ENCODE measurements at places on chromosomes 7 and 10.

GRCh38 chr7:141992688-141993087 lies 3.0 kb upstream of the MGAM start:
- no peak for DNase-seq

DNA sequence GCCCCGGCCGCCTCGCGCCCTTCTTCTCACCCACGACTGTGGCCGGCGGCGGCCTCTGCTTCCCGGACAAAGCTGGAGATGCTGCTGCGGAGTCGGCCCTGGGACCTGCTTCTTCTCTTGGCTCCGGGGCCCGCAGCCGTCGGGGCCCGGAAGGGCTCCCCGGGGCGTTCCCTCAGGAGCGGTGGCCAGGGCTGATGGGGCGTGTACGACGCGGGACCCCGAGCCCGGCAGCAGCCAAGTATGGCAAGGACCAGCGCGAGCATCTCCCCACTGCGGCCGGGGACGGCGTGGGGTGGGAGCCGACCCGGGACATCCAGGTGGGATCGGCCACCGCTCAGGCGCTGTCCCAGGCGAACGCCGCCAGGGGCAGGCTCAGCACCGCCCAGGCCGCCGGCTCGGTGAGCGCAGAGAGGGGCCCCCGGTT lies 27.6 kb upstream of the BMS1 start:
- DNase-seq, result no peak

GRCh38 chr10:98619446-98619845 lies 172.7 kb upstream of the HPS1 start:
- no peak for DNase-seq

DNA sequence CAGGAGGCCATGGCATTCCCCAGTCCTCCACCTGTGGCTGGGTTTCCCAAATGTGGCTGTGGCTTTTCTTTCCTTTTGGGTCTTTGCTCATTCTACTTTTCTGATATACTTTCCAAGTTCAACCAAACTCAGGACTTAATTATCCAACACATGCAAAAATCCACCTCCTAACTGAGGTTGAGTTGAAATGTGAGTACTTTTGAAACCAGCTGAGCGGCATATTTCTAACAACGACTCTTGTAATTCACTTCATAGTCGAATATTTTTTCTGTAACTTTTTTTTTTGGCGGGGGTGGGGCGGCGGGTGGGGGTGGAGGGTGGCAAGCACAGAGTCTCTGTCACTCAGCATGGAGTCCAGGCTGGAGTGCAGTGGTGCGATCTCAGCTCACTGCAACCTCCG lies 165.2 kb upstream of the PITRM1 start:
- no peak for DNase-seq

DNA sequence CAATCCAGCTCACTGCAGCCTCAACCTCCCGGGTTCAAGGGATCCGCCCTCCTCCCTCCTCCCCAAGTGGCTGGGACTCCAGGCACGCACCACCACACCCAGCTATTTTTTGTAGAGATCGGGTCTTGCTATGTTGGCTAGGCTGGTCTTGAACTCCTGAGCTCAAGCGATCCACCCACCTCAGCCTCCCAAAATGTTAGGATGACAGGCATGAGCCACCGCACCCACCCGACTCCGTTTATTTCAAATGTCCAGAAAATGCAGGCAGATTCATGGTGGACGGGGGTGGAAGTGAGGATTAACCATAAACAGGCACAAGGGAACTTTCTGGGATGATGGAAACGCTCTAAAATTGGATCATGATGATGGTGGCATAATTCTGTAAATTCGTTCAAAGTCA lies 84.5 kb upstream of the DNAAF5 start:
- no peak for DNase-seq

DNA sequence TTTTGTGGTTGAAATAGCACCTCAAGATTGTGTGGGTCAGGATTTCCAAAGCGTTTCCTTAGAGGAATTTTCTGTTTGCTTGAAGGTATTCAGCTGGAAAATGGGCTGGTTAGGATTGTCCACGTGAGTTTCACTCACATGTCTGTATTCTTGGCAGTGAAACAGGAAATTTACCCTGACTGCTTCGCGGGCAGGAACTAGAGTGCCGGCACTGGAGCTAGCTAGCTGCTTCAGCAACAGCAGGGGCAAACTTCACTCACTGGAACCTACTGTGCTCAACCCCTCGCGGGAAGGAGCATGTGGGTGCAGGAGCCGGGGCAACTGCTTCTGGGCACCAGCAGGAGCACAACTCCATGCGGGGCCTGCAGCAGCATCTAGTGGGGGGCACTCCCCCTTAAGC lies 38.0 kb upstream of the RTKN2 start:
- no peak for DNase-seq

GRCh38 chr7:106243893-106244292 lies 40.9 kb downstream of the NAMPT start:
- DNase-seq, result no peak

DNA sequence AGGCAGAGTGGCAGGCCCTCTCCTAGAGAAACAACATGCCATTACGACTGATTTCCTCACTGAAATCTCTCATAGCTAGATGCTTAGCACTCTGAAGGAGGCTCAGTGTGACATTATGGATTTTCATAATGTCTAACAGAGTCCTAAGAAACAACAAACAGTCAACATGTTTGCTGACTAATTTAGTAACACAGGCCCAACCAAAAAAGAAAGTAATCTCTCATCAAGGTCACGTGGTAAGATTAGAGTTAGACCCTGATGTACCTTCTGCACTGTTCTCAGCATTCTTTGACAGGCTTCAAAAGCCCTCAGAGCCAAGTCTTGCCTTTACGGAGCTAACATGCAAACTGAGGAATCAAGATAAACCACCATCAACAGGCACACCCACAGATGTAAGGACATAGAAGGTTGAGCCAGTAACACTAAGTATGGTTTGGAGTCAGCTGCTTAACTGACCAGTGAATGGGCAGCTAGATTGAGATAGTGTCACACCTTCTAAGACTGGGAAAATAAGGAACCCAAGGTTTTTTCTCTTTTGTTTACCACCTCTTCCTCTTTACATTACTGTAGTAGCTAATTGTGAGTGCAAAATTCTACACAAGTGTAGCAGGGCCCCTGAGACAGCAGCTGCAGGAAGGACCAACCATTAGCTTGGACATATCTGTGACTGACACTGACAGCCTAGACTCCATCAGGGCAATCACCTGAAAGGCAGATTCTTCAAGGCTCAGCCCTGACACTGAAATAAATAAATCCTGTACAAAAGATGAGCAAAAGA lies 15.3 kb upstream of the KCNIP2 start:
- DNase-seq, result no peak

GRCh38 chr7:142025896-142026295 lies 30.2 kb downstream of the MGAM start:
- DNase-seq, result no peak

- no peak for DNase-seq
Observed at GRCh38 chr7:17934094-17934493, 6.2 kb downstream of the SNX13 start.

DNA sequence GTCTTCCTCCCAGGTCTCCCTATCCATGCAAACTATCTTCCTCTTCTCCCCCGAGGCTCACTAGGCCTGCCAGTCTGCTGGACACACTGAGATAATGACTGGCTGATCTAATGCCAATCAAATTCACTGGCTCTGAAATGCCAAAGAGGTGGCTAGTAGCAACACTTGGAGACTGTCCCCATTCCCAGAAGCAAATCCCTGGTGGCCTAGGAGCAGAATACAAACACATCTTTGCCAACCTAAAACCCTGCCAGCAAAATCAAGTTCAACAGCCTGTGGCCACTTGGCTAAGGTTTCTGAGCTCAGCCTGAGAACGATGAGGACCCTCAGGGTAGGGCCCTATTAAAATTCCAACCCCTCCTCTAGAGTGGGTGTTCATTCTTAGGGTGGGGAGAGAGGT lies 46.6 kb downstream of the SH3PXD2A start:
- DNase-seq, result no peak

GRCh38 chr7:12635830-12636229 lies 51.6 kb upstream of the ARL4A start:
- no peak for DNase-seq

GRCh38 chr7:17292843-17293242 lies 5.6 kb upstream of the AHR start:
- no peak for DNase-seq

DNA sequence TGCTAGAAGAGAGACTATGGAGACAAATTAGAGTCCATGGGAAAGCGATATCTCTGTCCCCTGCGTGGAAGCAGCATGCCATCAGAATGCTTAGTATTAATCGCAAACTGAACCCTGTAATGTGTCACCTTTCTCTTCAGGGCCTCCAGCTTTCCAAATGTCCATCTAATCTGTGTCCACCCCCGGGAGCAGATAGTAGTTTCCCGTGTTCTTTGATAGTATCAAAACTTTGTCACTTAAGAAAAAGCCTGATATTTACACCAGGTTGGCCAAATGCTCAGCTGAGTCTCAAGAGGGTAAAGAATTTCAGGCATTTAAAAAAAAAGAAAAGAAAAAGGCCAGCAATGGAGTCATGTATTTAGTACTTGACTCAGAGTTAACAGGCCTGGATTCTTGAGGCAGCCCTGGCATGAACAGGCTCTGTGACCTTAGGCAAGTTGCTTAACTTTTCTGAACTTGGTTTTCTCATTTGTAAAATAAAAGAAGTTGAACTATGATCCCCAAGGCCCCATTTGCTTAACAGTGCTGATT lies 10.4 kb upstream of the GSAP start:
- no peak for DNase-seq

DNA sequence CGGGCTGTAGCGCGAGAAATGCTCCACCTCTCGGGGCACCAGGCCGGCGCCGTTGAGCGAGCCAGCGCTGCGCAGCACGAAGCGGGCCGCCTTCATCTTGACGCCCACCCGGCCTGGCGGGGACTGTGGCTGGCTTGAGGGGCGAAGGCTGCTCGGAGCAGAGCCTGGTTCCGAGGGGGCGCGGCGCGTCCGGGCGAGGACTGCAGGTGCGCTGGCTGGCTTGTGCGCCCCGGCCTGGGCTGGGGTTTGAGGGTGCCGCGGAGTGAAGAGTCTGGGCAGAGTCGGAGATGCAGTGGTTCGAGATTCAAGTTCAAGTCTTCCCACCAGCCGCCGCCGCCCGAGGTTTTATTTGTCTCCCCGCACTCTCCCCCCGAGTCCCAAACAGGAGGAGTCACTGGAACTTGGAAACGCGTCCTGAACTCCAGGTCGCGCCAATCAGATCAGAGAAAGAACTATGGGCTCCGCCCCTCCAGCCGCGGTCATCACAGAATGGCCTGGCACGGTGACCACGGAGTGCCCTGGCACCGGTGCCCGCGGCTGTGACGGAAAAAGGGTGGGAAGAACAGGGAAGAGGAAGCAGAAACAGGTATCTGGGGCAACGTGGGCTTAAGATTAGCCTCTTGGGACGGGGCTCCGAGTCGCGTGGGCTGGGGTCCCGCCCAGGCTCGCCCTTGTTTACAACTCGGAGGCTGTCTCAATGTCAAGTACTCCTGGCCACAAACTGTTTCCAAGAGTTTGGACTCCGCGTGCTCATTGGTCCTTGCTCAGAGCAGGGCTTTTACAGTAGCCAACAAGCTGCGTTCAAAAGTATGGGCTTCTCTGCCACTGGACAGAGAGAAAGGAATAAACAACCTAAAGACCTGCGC lies at the start of gene PDK4:
PDK4 (minus strand) TSS at position 319 of the 866 bp plus-strand sequence; CDS start at position 96, 223 bp downstream.
- no peak for DNase-seq

DNA sequence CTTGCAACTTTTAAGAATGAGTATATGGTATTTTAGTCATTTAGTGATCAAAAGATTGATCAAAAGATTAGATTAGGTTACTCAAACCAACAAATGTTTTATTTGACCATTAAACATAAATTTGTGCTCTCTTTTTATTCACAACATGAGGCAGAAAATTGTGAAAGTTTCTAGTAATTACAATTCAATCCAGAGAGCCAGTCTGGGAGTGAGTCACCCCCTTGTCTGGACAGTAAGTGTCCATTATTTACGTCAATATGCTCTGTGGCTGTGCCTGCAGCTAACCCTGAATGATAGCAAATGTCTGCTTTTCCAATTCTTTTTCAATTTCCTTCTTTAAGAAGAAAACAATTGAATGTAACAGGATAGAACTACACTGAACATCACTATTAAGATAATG lies 27.9 kb downstream of the GNG11 start:
- no peak for DNase-seq

DNA sequence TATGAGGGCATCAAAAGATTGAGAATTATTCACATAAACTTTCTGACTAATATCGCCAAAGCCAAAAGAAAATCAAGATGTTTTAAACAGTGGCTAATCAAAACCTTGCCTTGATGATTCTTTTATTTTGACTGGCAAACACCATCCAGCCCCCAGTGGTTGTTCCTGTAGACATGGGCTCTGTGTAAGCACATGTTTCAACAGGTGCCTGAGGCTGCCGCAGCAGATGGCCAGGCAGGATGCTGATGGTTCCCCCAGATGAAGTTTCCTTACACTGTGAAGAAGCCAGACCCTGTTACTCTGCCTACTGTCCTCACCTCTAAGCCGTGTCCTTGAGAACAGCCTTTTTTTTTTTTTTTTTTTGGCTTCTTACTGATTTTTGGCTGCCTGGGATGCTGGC lies 146.5 kb downstream of the RAB11FIP2 start:
- DNase-seq, result no peak

GRCh38 chr10:97499561-97500296 lies 1.0 kb downstream of the UBTD1 start:
- DNase-seq, result no peak
